ENCODE measurements at places on chromosomes 6 and 20. TPM values are rescaled to one million over a fixed set of nuclear protein-coding genes. Genes with fewer than 3 reads are reported as not detected.

The TRIM10 gene
- total RNA-seq, result 1.6 TPM

The RSPO4 gene
- 0.91 TPM for total RNA-seq

The L3MBTL3 gene
- 12.8 TPM for total RNA-seq

The TXLNB gene
- 0.10 TPM for total RNA-seq

The GHRH gene
- total RNA-seq, result not detected

The PDSS2 gene
- 12.9 TPM for total RNA-seq

The LIME1 gene
- total RNA-seq, result 12.2 TPM

The ARHGAP40 gene
- 35.8 TPM for total RNA-seq

The AKAP12 gene
- total RNA-seq, result 12.3 TPM

The MCHR2 gene
- not detected for total RNA-seq

The KHDC3L gene
- total RNA-seq, result not detected

The FAM162B gene
- 1.4 TPM for total RNA-seq

The SLC17A1 gene
- total RNA-seq, result not detected

The HLA-DQB2 gene
- 60.4 TPM for total RNA-seq

The FIG4 gene
- 12.3 TPM for total RNA-seq

The PLN gene
- 1.5 TPM for total RNA-seq

The BCAS1 gene
- total RNA-seq, result 2.1 TPM

The SUMO4 gene
- total RNA-seq, result 3.9 TPM

The SLC13A3 gene
- 8.9 TPM for total RNA-seq

The RAB22A gene
- total RNA-seq, result 18.5 TPM

The SDHAF4 gene
- 6.5 TPM for total RNA-seq

The ATF6B gene
- total RNA-seq, result 55.8 TPM

The NKAPL gene
- not detected for total RNA-seq

The CLPSL2 gene
- not detected for total RNA-seq

The MYT1 gene
- total RNA-seq, result not detected

The SLC17A4 gene
- not detected for total RNA-seq

The CSNK2B gene
- total RNA-seq, result 381 TPM

The SLC22A16 gene
- total RNA-seq, result not detected

The LPIN3 gene
- 74.6 TPM for total RNA-seq

The ADGRF1 gene
- not detected for total RNA-seq

The FGD2 gene
- 2.4 TPM for total RNA-seq

The ANKEF1 gene
- 11.0 TPM for total RNA-seq

The ARMH2 gene
- not detected for total RNA-seq

The TINAG gene
- total RNA-seq, result not detected

The IYD gene
- total RNA-seq, result 0.96 TPM

The TMC2 gene
- total RNA-seq, result not detected

The RPP21 gene
- total RNA-seq, result 82.8 TPM

The ZNF343 gene
- 15.0 TPM for total RNA-seq

The CD40 gene
- total RNA-seq, result 20.8 TPM

The ABRACL gene
- total RNA-seq, result 12.0 TPM

The LZTS3 gene
- 5.5 TPM for total RNA-seq

The HLA-DQB1 gene
- 2.3 TPM for total RNA-seq

The ECT2L gene
- 0.23 TPM for total RNA-seq

The LGSN gene
- total RNA-seq, result not detected

The WFDC12 gene
- not detected for total RNA-seq

The DLK2 gene
- 23.6 TPM for total RNA-seq
